ENCODE measurements at places on chromosomes 2 and 18. TPM values are rescaled to one million over a fixed set of nuclear protein-coding genes. Genes with fewer than 3 reads are reported as not detected.

DNA sequence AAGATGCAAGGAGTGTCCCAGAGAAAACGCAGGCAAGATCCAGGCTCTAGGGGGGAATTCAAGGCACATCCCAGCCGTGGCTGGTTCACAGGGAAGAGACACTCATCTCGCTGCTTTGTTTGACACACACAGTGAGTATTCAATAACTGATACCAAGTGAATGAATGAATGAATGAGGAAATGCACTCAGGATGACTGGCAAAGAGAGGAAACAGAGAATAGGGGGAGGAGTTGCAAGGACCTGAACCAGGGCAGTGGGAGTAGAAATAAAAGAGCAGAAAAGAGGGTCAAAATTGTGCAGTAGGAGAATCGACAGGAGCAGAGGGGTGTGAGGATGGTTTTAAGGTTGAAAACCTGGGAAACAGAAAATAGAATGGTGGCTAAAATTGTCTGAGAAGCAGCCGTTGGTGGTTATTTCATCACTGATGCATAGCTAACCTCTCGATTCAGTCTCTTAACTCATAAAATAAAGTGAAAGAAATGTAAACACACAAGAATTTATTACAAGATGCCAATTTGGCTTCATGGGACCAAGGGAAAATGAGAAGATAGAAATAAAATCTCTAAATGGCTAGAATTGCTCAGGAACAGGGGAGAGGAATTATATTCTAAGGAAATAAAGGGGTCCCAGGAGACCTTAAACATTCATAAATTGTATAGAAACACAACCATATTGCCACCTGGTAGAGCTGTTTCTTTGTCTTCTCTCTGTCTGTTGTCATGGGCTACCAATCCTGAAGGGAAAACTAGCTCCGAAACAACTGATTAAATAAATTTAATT is 63.9 kb upstream of the PHLPP1 start:
- H3K4me1 ChIP-seq = peaks cover 3% of the 10 kb centered on the region
- no peak for DNase-seq
- H3K27me3 ChIP-seq = peaks cover 13% of the 10 kb centered on the region
- H3K4me3 ChIP-seq = no peak overlapping the region
- H3K27ac ChIP-seq = no peak overlapping the region

SKOR2 gene
- not detected for total RNA-seq

TTL gene
- 65.7 TPM for total RNA-seq

ABCB11 gene
- total RNA-seq = under 0.01 TPM

Measured in osteoblast (primary cell).